ENCODE measurements at places on chromosomes 5 and 9. TPM values are rescaled to one million over a fixed set of nuclear protein-coding genes. Genes with fewer than 3 reads are reported as not detected.

The SHISAL2B gene
- total RNA-seq = not detected

The BAAT gene
- not detected for total RNA-seq

The NDUFA8 gene
- 48.3 TPM for total RNA-seq

The LCP2 gene
- 243 TPM for total RNA-seq

The GMCL2 gene
- total RNA-seq = not detected

The ZNF366 gene
- total RNA-seq = not detected

The DND1 gene
- 3.2 TPM for total RNA-seq

The AFF4 gene
- total RNA-seq = 19.9 TPM

The PFN3 gene
- not detected for total RNA-seq

Measured in activated CD8-positive, alpha-beta T cell treated with anti-CD3 and anti-CD28 coated beads for 36 hours (primary cell).